ENCODE measurements at places on chromosomes 3 and 15. TPM values are rescaled to one million over a fixed set of nuclear protein-coding genes. Genes with fewer than 3 reads are reported as not detected.
A peak's percentile ranks its signal among the peaks of the same experiment; 100 is the strongest.

- no peak for DNase-seq
Measured at GRCh38 chr3:66411961-66412887, 88.6 kb downstream of the LRIG1 start.

DNA sequence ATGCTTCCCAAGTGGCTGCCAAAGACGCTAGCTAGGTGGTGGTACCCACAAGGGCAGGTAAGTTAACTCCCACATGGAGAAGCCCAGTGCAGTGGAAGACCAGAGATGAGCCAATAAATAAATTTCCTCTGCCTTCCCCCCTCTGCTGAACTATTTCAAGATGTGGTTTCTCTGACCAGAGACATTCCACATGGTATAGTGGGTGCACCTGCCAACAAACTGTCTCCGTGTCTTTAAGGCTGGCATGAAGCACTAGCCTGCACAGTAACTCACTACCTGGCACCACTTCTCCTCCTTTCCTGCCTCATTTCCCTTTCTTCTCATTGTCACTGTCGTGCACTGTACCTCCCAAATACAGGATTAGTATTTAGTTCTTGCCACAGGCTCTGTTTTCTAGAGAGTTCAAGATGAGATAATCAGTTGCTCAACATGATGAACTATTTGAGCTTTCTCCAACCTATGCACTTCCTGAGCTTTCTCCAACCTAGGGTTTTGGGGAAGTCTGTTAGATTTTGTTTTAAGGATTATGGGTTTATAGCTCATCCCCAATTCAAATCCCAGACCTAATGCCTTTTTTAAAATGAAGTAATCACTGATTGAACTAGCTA is 8.4 kb upstream of the CRTAP start:
- DNase-seq: no peak

GRCh38 chr3:37450561-37450960 is 276.2 kb upstream of the LRRFIP2 start:
- no peak for DNase-seq

DNA sequence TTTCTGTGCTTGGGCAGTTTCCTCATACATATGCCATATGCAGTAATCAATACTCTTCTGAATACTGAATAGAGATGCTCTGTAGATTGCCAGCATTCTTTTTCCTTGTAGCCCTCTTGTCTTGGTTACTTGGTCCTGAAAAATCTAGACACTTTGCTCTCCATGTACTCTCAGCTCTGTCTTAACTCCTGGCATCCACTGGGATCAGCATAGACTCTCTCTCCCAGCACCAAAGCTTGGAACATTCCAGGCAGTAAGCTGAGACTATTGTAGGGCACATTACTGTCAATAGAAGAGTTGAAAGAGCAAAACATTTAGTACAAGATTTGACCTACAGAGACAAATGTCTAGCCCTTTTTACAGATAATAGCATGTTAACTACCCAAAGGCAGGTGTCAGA is 1100.3 kb downstream of the TBL1XR1 start:
- no peak for DNase-seq

DNA sequence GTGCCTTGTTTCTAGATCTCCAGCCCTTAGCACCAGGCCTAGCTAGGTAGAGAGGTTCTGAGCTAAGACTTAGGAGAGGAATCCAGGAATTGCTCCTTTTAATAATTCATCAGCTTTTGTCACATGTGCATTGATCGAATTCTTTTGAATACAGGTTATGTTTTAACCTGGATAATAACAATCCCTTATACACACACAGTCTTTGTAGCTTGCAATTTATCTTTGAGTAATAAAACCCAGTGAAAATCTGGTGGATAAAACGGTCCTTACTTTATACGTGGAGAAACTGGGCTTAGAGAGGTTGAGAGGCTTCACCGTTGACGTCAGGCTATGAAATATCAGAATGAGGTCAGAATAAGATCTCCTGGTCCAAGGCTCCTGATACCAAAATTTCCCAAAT is 7.2 kb upstream of the SCN10A start:
- no peak for DNase-seq

- no peak for DNase-seq
Measured at GRCh38 chr3:58023531-58023930, 15.3 kb downstream of the FLNB start.

DNA sequence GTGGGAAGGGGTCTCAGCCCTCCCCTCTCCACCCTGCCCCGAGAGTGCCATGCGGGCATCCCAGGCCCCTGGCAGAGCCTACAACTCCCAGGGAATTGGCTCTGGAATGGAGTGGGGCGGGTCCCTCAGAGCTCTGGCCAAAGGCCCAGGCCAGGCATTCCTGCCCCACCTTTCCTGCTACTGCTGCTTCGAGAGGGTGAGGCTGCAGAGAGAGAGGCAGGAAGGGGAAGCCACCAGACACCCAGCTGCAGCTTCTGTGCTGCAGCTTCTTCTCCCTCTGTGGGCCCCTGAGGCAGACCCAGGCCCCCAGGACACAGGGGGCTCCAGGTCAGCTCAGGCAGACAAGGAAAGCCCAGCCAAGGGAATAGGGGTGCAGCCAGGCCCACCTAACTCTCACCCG is 2.7 kb downstream of the ALS2CL start:
- DNase-seq: peak; percentile 84

The ASB14 gene
- total RNA-seq: not detected

The STAC gene
- not detected for total RNA-seq

The HDAC11 gene
- 37.2 TPM for total RNA-seq

All from right cardiac atrium (tissue), 5 donors.